HFF-Myc (cell line): ENCODE measurements at places on chromosomes 3 and 15.
A peak's percentile ranks its signal among the peaks of the same experiment; 100 is the strongest.

GRCh38 chr15:98322581-98322980, 325.8 kb upstream of the IGF1R start:
- no peak for DNase-seq

GRCh38 chr3:125437631-125438435, 62.7 kb upstream of the ZNF148 start:
- DNase-seq: peak; percentile 21

DNA sequence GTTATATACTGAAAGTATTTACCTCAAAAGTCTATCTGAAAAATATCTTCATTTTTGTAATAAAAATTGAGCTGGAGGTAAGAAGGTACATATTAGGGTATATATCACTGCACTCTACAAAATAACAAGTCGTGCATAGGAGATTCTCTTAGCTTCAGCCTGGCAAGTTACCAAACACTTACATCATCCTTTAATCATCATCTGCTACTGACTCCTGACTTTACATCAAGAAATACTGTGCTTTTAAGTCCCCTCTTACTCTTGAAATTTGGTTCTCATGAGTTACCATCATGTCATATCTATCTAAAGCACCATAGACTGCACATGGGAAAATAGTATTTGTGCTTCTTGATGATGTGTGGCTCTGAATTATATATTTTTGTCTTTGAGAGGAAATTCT, 50.8 kb downstream of the LYSMD4 start:
- DNase-seq: peak; percentile 75

- DNase-seq: no peak
These were observed 22.8 kb upstream of the SMAD3 start for GRCh38 chr15:67042551-67043142.

DNA sequence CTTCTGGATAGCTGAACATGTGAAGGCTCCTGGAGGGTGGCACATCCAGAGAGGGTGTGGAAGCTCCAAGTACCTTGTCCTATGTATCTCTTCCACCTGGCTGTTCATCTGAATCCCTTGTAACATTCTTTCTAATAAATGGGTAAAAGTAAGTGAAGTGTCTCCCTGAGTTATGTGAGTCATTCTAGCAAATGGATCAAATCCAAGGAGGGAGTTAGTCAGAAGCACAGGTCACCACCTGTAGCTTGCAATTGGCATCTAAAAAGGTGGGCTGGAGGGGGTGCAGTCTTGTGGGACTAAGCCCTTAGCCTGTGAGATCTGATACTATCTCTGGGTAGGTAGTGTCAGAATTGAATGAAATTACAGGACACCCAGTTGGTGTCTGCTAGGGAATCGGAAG, 71.0 kb downstream of the WWTR1 start:
- DNase-seq: no peak

DNA sequence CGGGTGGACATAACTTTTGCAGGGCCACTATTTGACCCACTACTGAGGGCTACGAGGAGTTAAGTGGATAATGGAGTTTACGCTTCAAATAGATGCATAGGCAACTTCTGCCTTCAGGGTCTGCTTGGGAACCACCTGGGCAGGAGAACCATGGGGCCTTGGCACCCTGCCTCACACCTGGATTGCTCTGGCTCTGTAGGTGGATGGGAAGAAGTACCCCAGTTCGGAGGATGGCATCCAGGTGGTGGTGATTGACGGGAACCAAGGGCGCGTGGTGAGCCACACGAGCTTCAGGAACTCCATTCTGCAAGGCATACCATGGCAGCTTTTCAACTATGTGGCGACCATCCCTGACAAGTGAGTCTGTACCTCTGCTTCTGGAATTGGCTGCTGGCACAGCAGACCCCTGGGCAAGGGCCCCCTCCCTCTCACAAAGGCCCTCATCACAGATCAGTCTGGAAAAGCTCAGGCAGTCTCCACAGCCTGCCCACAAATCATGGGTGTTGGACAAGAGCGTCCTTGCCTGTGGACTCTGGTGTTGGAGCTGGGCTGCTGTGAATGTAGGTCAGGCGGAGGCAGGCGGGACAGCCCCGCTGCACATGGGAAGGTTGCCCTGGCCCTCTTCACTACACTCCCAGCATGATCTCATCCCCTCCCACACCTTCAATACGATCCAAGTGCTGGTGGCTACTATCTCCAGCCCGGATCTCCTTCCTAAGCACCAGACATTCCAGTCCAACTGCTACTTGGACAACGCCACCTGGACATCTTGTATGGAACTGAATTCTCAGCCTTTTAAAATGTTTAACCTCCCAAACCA, 46.7 kb downstream of the MESD start:
- DNase-seq: no peak

- no peak for DNase-seq
These were observed 50.1 kb downstream of the UMPS start for GRCh38 chr3:124780356-124780755.

DNA sequence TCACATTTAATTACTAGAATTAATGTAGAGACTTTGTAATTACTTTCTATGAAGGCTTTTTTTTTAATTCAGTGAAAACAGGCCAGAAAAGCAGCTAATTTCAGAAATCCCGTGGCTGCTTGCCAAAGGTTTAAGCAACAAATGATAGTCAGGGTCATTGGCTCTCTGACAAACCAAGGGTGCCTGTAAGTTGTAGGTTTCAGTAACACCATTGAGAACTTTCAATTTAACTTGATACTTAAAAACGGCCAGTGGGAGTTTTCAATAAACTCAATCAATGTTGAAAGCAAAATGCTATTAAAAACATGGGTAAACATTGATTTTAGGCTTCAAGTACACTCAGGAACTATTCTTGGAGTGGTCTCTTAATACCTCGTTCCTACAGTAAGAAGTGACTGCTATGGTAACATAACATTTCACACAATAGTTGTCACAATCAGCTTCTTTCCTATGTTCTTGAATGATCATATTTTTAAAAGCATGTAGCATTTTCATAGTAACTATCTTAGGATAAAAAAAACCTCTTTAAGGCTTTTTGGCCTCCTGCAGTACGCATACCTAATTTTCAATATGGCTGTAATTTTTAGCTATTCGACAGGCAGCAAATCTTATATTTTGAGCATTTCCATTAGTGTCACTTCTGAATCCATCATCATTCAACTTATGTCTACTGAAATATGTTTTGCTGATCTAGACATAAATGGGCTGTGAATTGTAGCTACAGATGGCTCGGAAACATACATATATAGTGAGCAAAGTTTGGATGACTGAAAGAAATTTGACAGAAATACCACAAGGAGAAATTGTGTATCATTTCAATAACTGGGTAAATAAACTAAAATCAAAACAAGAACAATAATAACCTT, 592.1 kb upstream of the GBE1 start:
- DNase-seq: no peak

- DNase-seq: no peak
These were observed 64.4 kb downstream of the LINGO1 start for GRCh38 chr15:77568014-77568972.

GRCh38 chr15:40325188-40325587, 1.7 kb downstream of the INAFM2 start:
- DNase-seq: no peak

DNA sequence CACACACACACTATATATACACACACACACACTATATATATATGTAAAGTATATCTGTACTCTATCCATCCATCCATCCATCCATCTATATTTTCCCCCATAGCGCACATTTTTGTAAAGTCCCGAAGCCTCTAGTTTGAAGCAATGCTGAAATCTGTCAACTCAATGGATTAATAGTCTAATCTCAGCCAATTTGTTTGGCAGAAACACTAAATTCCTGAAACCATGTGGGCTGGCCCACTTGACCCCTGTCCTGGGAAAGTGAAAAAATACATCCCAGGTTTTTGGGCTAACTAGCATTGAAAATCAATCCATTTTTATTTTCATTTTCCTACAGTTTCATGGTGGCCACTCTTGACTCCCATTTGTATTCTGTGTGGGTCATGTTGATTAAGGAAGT, 166.7 kb downstream of the SLCO3A1 start:
- DNase-seq: no peak

- DNase-seq: peak; percentile 19
These were observed 16.9 kb upstream of the FAM3D start for GRCh38 chr3:58683466-58683865.

- no peak for DNase-seq
These were observed 43.2 kb upstream of the ACKR4 start for GRCh38 chr3:132553826-132554225.

- no peak for DNase-seq
These were observed 142.5 kb upstream of the EIF1B start for GRCh38 chr3:40166997-40167396.
